ENCODE measurements at places on chromosomes 13 and 19.

GRCh38 chr19:508204-509150, 1.2 kb downstream of the TPGS1 start:
- no peak for DNase-seq

DNA sequence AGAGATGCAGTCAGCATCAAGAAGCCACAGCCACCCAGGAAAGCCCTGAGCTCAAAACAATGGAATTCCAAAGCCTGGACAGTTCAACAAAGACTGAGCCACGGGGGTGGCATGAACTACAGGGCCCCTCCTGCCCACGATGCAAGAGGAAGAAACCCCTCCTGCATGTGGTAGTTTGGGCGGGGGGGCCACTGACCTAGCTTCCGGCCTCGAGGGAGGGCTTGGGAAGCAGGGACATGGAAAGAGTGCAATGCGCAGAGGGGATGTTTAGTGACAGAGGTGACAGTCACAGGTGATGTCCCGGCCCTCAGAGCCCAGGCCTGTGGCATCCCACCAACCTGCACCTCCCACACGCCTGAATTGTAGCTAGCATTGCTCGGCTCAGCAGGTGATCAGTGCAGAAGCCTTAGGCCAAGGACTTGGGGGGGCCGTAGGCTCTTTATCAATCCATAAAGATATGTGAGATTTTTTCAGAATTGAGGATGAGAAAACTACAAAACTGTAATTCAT, 318.8 kb downstream of the TEX29 start:
- no peak for DNase-seq

GRCh38 chr13:43128504-43128961, 105.1 kb downstream of the DNAJC15 start:
- DNase-seq, result no peak

DNA sequence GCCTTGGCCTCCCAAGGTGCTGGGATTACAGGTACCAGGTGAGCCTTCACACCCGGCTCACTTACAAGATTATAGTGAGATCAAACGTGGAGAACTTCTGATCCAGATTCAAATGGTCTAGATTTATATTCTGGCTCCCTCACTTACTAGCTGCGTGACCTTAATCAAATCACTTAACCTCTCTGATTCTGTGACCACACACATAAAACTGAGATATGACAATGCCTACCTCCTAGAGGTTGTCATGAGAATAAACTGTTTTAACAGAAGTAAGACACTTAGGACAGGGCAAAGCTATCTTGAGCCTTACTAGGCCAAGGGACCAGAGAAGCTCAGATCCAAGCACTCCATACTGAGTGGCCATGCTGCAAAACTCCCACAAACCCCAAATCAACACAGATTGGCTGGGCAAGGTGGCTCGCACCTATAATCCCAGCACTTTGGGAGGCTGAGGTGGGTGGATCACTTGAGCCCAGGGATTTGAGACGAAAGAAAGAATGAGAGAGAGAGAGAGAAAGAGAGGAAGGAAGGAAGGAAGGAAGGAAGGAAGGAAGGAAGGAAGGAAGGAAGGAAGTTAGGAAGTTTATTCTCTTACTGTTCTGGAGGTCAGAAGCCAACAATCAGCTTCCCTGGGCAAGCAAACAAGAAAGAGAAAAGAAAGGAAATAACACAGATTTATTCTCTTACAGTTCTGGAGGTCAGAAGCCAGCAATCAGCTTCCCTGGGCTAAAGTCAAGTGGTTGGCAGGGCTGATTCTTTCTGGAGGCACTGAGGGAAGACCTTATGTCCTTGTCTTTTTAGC, 46.1 kb upstream of the MAP3K10 start:
- no peak for DNase-seq

- DNase-seq, result no peak
These were observed 4.9 kb downstream of the BAX start for GRCh38 chr19:48959341-48960239.

DNA sequence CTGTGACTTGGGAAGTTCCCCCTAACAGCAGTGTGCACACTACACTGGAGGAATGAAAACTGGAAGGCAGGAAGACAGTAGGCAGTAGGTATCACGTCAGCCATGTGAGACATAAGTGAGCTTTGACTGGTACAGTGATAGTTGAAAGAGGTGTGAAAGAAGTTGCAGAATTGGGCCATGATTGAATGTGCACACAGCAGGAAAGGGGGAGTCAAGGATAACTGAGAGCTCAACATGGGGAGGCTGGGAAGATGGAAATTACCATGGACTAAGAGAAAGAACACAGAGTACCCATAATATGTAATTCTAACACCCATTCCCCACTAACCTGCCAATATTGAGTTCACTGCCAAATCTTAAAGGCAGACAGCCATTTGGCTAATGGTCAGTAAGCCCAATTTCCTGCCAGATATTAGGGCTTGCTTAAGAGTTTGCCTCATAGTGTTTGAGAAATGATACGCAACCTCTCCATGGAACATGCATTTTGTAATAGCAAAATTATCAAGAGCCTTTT, 321.7 kb downstream of the DCT start:
- DNase-seq, result no peak

DNA sequence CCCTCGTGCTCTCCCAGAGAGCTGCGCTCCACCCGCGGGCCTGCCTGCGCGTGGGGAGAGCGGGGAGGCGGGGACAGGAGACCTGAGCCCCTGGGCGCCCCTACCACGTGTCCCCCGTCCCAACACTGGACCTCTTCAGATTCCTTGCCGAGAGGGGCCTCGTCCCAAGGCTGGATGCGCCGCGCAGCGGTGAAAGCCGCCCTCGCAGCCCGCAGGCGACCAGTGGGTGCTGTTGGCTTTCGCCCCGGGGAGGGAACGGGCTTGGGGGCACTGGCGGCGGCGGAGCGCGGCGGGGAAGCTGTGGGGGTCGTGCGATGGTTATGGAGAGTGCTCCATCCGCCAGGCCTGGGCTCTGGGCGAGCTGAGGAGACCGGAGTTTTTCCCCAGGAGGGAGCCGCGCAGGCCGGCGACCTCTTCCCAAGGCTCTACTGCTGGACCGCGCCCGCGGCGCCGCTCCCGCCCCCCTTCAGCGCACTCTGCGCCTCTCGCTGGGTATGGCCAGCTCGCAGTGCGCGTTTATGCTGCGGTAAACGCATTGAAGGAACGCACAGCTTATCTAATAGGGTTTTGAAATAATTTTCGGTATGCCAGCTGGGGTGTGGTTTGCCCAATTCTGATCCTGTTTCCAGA, 17.2 kb upstream of the RNF17 start:
- no peak for DNase-seq

- DNase-seq, result no peak
These were observed 24.3 kb downstream of the LYL1 start for GRCh38 chr19:13078381-13078780.

DNA sequence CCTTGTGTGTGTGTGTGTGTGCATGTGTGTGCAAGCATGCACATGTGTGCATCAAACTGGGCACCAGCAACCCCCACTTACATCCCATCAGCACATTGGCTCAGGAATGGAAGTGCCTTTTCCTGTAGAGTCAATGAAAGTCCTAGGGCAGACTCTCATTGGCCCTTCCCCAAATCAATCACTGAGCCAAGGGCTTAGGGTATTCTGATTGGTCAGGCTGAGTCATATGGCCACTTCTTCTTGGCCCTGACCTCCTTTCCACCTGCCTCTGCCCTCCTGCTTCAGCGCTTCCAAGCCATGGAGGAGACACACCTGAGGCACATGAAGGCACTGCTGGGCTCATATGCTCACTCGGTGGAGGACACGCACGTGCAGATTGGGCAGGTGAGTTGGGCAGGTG, 20.9 kb downstream of the FCHO1 start:
- no peak for DNase-seq

- no peak for DNase-seq
These were observed 267.6 kb downstream of the OXGR1 start for GRCh38 chr13:96726651-96727050.

- DNase-seq, result no peak
These were observed 70.2 kb downstream of the KLF2 start for GRCh38 chr19:16394681-16395375.

All from activated CD8-positive, alpha-beta memory T cell treated with anti-CD3 and anti-CD28 coated beads for 48 hours (primary cell).